ENCODE measurements at places on chromosomes 16 and 17.

- no peak for DNase-seq
These were observed 492.2 kb downstream of the WWOX start for GRCh38 chr16:78591682-78592103.

- no peak for DNase-seq
These were observed 11.6 kb downstream of the ADAM11 start for GRCh38 chr17:44770166-44770925.

DNA sequence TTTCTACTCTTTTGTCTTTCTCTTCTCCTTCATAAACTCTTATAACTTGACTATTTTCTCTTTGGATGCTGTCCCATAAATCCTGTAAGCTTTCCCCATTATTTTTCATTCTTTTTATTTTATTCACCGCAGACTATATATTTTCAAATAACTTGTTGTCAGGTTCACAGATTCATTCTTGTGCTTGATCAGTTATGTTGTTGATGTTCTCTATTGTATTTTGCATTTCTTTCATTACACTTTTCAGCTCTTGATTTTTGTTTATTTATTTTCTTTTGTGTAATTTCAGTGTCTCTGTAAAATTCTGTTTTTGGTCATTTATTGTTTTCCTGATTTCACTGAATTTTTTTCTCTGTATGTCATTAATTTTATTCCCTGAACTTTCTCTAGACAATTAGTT, 49.2 kb downstream of the EFCAB13 start:
- no peak for DNase-seq

- DNase-seq, result no peak
These were observed 444.2 kb downstream of the SOX9 start for GRCh38 chr17:72565006-72565405.

- DNase-seq, result peak; percentile 33
These were observed 4.3 kb upstream of the SGF29 start for GRCh38 chr16:28549301-28549899.

DNA sequence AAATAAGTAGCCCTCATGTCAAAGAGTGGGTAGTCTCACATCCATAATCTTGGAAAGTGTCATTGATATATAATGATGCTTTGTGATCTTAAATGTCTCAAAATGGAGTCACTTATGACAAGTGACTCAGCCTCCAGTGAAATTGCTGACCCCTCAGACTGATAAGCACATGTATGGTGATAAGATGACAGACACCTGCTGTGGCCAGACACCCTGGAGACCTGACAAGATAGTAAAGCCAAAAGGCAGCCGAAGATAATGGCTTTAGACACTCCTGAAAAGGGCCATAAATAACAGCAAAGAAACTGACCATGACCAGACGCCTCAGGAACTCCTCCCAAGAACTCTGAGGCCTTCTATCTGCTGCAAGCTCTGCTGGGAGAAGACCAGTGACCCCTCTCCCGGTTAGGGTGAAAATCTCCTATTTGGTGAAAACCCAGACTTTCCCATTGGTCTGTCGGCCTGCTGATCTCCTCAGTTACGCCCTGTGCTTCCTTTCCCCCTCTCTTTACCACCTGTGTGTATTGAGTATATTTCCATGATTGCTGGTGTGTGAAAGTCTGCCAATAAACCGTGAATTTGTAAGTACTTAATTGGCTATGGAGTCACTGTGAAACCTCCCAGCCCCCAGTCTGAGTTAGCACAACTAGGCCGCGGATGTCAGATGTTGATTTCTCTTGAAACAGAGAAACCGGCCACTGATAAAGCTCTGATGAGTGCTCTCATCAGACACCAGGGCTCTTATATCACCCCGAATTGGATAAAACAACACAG, 226.7 kb upstream of the MYOCD start:
- DNase-seq, result no peak

DNA sequence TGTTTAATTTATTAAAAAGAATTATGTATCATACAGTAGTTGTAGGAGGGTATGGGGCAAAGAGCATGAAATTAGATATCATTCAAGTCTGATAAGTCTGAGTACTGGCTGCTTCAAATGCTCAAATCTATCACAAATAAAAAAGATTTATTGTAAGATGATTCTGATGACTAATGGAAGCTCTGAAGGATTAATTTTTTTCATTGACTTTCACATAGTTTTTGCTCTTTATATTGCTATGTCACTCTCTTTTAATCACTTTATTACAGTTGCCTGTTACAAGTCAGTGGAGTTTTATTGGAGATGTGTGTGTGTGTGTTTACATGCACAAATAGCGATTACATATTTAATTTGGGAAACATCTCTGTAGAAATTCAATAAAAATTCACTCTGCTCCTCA, 15.0 kb downstream of the MAP2K4 start:
- no peak for DNase-seq

- DNase-seq, result no peak
These were observed 356.9 kb downstream of the C16orf95 start for GRCh38 chr16:86960266-86960665.

DNA sequence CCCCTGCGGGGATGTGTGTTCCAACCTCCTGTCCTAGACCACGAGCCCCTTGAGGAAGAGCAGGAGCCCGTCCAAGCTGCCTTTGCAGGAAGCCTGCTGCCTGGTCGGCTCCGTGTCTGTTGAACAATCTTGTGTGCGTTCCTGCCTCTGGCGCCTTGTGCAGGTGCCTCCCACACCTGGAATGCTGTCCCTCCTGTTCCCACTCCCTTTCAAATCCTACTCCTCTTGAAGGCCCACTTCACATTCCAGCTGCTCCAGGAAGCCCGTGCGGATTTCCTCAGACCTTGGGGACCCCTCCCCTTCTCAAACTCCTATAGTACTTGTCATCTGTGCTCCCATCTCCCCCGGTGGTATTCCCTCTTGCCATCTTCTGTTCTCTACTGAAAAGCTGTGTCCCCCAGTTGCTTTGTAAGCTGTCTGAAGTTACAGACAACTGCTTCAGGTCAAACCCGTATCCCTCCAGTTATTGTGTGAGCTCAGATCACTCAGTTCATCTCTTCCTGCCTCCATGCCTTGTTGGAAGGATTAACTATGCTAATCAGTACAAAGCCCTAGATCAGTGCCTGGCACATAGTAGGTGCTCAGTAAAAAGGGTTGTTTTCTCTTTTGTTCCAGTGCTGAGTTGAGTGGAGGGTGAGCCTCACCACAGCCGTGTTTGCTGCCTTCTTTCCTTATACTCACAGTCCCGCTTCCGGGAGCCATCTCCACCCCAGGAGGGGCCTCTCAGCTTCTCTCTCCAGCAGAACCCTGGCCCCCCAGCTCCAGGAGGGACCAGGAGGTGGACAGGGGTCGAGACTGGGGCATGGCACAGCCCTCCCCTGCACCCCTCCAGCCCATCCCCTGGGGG, 241.8 kb upstream of the CIBAR2 start:
- DNase-seq, result no peak

GRCh38 chr16:62701426-62701825, 665.2 kb upstream of the CDH8 start:
- DNase-seq, result no peak

DNA sequence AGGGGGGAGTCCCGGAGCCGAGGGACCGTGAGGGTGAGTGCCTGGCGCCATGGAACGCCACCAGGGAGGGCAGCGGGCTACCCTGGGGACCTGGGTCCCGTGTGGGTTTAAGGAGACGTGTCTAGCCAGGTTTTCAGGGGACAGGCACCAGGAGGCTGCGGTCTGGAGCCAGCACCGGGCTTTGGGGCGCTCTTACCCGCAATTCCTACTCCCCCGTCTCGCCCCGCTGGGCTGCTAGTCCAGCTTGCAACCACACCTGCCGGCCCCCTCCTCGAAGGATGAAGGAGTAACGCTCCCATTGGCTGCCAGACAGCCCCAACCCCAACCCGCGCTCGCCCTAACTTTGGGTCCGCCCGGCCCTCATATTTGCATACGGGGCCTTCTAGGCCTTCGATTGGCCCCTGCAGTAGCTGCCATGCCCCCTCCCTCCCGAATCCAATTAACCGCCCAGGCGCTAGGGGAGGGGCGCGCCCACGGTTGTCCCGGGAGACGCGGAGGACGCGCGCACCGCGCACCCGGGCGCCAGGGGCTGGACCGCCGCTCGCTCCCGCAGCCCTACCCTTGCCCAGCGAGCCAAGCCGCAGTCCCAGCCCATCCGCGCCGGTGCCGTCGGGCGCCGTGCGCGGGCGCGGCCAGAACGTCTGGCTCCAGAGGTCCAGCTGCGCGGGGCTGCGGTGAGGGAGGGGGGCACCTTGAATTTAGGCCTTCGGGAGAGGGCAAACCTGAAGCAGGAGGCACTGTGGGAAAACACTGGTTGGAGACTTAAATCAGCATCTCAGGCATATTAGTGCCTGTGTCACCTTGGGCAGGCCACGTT, at the start of gene TTLL6:
TSS of gene TTLL6 (minus strand) at position 456 of the 817 bp plus-strand sequence. CDS start at position 299, 157 bp downstream.
- peak; percentile 86 for DNase-seq

Measured in NCI-H460 (cell line).